HL-60 (cell line): ENCODE measurements at places on chromosomes 7 and 10.

DNA sequence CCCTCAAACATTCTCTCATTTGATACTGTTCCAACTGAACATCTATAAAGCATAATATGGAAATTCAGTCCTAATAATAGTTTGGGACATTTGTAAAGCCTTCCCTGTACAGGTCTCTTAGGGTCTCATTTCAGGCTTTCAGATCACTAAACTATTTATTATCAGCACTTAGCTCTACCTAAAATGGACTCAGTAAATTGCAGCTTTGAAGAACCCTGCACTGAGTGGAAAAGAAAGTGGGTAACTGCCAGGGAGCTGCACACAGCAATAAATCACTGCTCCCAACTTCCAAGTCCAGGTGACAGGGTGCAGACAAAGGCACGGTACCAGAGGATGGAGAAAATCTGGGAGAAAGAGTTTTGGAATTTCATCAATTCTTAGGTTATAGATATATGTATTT, 164.9 kb upstream of the AOAH start:
- no peak for DNase-seq

DNA sequence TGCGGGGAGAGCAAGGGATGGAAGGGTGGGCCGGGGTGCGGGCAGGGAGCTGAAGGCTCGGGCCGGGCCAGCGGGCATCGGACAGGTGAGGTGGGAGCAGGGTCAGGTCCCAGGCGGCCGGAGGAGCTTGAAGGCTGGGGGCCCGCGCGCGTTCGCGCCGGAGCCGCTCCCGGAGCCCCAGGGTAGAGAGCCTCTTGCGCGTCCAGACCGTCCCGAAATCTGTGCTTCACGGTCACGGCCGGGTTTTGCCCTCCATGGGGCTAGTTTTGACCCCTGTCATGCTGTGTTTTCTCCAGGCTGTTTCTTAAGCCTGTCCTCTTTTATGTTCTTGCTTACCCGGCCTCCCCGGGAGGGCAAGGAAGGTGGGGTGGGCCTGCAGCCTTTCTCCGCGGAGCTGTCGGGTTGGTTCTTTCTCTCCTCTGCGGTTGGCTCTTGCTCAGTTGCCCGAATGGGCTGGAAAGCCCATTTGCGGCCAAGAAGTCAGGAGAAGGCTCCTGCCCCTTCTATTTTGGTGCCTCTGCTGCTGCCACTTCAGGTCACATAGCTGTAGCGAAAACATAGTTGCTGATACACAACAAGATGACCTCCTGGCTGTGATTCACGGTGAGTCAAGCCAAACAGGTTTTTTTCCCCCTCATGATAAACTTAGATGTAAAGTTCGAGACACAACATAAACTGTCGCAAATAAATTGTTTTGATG, 650 bp downstream of the UBE2D1 start:
- DNase-seq, result no peak

DNA sequence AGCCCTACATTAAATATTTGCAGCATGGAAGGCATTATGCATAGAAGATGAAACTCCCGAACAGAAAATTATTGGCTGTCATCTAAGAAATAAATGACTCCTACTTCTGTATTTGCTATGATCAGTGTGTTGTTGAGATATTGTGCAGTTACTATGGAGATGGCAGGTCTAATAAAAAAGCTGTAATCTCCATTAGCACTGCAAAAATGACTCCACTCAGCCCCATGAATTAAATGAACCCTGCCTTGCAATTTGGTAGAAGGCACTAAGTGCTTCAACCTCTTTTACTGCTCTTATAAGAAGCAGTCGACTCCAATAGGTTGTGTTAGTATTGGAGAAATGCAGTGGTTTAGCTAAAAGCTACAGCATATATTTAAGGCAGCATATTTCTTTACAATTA, 290.0 kb upstream of the PHYHIPL start:
- no peak for DNase-seq

DNA sequence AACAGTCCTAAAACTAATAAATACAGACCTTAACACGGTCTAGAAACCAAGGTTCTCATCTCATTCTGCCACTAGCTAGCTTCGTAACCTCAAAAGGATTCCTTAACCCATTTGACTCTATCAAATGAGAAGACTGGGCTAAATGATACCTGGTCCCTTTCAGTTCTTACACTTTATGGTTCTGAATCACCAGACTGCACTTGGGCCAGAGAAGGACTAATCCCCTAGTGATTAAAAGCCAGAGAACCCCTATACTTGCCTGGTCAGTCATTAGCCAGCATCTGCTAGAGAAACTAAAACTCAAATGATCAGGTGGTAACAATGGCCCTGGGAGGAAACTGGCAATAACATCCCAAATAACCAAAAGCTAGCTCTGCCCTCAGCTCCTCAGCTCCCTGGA, 16.8 kb downstream of the TMEM243 start:
- no peak for DNase-seq

DNA sequence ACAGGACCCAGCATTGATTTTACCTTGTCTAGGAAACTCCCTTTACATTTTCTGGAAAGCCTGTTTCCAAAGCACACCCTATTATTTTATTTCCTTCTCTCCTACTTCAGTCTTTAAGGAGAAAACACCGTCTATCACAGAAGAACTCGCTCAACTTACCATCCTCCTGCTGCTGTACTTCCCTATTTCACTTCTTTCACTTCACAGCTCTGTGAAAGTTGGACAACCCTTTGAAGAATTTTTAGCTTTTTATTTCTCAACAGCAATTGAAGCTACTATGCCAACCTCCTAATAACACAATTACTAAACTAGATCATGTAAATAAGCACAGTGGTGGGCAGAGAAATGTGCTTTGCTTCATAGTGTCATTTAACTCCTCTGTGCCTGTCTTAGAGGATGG, 166.5 kb downstream of the TFEC start:
- no peak for DNase-seq

DNA sequence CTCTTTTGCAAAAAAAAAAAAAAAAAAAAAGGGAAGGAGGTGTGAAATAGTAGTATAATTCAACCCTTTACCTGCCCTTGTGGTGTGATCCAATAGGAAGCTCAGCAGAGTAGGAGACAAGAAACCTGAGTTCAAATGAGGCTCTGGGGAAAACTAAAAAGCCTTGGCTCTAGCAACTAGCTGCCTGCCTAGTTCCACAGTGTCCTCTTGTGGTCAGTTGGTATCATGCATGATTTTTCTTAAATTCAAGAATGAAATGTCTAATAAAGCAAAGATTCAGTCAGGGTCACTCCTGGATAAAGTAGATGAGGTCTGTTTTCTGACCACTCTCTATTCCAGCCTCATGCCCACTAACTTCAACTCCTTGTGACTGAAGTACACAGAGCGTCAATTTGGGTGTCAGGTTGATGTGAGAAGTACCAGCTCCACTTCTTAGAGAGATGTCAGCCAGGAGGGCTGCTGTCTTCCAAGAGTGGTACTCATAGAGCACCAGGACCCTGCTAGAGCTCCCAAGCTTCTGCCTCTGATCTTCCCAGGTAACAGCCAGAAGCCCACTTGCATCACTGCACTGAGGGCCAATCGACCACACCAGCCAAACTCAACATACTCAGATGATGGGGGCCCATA, 10.5 kb downstream of the LSM5 start:
- DNase-seq, result peak; percentile 42

- no peak for DNase-seq
These were observed 233.0 kb downstream of the TRIL start for GRCh38 chr7:28725045-28725642.

GRCh38 chr10:61662794-61663259, at the start of gene CABCOCO1:
Gene CABCOCO1, plus strand, starts transcription at chr10:61662929. Its CDS starts 44 bp downstream, at chr10:61662973.
- no peak for DNase-seq

DNA sequence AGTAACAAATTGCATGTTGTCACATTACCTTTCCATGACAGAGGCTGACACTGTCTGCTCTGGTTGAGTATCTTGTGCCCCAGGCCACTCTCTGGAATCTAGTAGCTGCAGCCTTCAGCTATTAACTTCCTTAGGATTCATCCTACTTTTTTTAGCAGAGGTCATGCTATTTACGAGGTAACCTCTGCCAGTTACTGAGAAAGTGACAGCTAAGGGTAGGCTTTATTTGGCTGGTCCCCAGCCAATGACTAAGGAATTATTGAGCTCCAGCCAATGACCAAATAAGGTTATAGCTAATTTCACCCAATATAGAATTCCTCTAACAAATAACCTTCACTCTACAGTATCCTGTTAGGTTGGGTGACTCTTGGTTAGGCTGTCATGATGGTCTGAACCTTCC, 1361.7 kb downstream of the XPNPEP1 start:
- no peak for DNase-seq

DNA sequence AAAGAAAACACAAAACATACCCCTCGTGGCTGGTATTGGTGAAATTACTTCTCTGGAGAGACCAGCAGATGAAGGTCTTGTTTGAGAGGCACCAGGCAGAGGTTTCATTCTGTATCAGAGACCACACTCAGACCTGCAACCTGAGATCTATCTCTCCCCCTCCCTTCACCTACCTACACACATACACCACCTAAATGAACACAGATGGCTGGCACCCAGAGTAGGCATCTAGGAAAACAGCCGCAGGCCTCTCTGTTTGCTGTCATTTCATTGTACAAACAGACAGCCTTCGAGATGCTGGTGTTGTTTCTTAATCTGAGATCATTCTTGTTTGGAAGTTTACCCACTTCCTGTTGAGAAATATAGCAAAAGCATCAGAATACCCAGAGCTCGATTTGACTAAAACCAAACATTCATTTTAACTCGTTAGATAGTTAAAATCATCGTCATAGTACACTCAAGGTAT, 173.9 kb upstream of the SLC25A13 start:
- no peak for DNase-seq

DNA sequence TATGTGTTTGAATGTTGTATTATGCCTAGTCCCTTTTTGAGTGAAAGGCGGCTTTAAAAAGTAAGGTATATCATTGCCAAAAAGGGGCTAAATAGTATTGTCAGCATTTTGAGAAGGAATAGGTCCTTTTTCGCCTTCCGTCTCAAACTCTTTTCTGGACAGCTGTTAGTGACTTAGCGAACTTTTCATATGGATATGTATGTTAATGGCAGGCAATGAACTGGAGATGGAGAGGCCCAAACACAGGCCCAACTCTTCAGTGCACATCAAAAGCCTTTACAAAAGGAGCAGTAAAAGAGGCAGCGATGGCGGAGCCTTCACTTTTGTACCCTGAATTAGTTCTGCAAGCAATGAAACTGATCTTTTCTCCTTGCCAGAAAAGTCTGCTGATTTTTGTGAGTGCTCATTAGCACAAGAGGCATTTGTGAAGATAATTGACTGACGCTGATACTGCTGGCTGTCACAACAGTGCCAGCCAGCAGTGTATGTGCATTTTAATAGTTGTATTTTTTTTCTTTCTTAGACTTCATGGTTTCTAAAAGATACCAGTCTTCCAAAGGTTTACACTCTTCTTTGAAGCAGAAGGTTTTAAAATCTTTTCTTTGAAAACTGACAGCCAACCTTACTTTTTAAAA, 243.7 kb upstream of the SP8 start:
- DNase-seq, result no peak

GRCh38 chr7:122684504-122684903, 14.4 kb downstream of the RNF133 start:
- DNase-seq, result no peak

DNA sequence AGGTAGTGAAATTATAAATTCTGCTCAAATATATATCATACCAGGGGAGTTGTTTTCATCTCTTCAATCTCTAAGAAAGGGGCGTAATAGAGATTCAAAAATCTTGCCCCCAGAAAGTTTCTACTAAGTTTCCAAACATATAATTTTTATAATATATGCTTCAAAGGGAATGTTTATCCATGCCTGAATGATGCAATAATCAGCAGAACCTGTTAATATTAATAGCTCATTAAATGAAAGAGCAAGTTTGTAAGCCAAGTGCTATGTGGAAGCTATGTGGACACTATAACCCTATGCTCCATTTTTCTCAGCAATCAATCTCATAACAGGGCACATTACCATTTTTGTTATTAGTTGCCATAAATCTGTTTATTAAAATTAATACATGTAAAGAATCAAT, 25.3 kb downstream of the VPS41 start:
- no peak for DNase-seq

DNA sequence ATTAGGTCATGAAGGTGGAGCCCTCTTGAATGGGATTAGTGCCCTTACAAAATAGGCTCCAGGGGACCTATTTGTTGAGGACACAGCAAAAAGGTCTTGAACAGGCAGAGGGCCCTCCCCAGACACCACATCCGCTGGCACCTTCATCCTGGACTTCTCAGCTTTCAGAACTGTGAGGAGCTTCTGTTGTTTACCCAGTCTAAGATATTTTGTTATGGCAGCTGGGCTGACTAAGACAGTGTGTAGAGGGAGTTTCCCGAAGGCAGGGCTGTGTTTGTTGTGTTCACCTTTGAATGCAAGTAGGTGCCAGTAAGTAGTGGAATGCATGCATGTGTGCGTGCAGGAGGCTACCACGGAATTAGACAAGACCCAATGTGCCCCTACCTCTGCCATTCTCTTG, 106.7 kb downstream of the PTPRE start:
- DNase-seq, result no peak

DNA sequence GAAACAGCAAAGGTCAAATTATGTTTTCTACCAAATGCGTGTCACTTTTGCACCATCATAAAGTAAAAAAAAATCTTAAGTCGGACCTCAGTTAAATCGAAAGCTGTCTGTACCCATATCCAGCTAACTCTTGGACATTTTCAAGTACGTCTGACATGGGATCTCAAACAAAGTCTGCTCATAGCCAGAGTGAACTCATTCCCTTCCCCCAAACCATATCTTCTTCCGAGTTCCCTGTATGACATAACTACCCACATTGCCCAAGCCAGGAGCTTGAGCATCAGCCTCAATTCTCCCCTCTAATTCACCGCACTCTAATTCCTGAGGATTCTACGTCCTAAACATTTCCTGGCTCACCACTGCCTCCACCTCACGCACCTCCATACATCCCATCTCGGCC, 44.8 kb upstream of the TARP start:
- DNase-seq, result no peak

DNA sequence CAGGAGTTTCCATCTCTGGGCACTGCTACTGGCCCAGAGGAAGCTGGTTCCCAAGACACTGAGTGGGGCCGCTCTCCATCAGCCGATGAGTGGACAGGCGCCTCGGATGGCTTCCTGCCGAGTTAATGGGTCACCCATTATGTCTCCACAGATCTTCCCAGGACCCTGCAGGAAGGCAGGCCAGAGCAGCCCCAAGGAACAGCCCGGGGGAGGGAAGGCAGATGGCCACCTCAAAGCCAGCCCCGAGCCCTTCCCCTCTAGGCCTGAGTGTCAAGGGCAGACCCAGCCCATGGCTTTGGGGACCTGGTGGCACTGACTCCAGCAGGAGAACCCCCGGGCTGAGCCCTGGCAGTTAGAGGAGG, 3.4 kb upstream of the LFNG start:
- no peak for DNase-seq

DNA sequence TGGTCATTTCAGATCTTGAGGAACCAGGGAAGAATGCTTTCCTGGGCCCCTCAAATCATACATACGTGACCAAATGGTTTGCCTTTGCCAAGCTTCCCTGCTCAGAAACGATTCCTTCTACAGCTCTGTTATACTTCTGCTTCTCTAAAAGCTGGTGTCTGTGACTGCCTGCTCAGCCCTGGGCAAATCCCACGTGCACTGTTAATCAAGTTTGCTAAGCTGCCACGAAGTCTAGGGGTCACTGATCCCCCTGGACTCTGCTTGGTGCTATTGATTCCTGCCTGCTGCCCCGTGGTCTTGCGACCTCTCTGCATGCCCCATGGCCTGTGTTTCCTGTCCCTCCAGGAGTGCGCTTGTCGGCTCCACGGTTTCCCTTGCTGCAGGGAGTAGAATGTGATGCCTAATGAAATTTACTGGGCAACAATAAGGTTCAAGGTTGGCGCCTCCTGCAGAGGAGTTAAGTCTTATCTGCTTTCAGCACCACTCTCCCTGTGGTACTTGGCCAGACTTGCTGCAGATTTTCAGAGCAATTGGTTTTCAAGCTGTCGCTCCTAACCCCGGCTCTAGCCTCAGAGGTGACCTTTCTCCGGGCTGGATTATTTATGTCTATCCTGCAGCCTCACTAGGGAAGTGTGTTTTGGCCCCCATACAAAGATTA, 201.6 kb upstream of the FZD8 start:
- DNase-seq, result no peak
